ENCODE measurements at places on chromosomes 2 and 18. TPM values are rescaled to one million over a fixed set of nuclear protein-coding genes. Genes with fewer than 3 reads are reported as not detected.

- no peak for DNase-seq
These were observed 195.0 kb downstream of the EPHA4 start for GRCh38 chr2:221377066-221377465.

DNA sequence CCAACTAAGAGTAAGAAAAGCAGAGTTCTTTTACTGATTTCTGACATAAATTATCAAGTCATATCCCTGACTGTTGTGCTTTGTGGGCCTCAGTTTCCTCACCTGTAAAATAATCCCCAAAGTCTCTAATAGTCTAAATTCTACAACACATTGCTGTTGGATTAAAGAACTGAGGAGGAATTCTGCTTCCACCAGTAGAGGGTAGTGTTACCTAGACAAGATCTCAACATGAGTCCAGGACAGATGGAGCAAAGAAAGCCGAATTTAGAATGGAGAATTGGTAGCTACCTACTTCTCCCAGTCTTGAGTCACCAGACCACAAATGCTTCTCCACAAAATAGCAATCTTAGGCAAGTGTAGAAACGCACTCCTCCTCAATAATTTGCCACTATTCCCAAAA lies 462.5 kb upstream of the FSHR start:
- DNase-seq = peak; percentile 67

GRCh38 chr2:216735086-216735485 lies 39.7 kb upstream of the IGFBP5 start:
- peak; percentile 68 for DNase-seq

- no peak for DNase-seq
These were observed 102.3 kb downstream of the ADCYAP1 start for GRCh38 chr18:1006965-1007364.

COBLL1 gene
- 39.7 TPM for polyA plus RNA-seq

- DNase-seq = no peak
These were observed 549.5 kb downstream of the EPHA4 start for GRCh38 chr2:221022554-221022953.

LCT gene
- polyA plus RNA-seq = 0.19 TPM

GRCh38 chr2:2581331-2582159 lies 250.5 kb upstream of the MYT1L start:
- DNase-seq = no peak

- DNase-seq = no peak
These were observed 33.5 kb upstream of the CERS6 start for GRCh38 chr2:168422584-168422983.

MAL gene
- polyA plus RNA-seq = 1,006 TPM

CRYGC gene
- polyA plus RNA-seq = not detected

PRSS56 gene
- polyA plus RNA-seq = not detected

MBD1 gene
- polyA plus RNA-seq = 24.7 TPM

WIPF1 gene
- 11.7 TPM for polyA plus RNA-seq

GRCh38 chr2:54879598-54880332 lies 156.3 kb downstream of the EML6 start:
- no peak for DNase-seq

GRCh38 chr2:70944111-70944690 lies 8.5 kb downstream of the ATP6V1B1 start:
- no peak for DNase-seq

DNA sequence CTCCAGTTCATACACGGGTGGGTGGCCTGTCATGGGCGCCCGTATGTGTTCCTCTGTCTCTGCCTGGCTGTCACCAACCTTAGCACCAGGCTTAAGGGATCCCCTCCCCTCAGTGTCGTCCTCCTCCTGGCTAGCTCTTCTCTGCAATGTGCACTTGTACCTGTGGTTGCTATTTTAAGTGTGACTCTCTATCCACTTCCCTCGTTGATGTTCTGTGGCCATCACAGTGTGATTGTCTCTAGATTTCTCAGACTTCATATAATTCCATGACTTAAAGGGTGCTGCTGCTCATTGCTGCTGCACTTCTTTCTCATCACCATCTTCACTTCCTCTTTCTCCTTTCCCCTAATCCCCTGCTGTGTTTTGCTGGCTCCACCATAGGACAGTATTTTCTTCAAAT lies 143.4 kb downstream of the EML6 start:
- no peak for DNase-seq

GRCh38 chr2:188291142-188291616 lies 495 bp upstream of the GULP1 start:
- DNase-seq = peak; percentile 30

DNA sequence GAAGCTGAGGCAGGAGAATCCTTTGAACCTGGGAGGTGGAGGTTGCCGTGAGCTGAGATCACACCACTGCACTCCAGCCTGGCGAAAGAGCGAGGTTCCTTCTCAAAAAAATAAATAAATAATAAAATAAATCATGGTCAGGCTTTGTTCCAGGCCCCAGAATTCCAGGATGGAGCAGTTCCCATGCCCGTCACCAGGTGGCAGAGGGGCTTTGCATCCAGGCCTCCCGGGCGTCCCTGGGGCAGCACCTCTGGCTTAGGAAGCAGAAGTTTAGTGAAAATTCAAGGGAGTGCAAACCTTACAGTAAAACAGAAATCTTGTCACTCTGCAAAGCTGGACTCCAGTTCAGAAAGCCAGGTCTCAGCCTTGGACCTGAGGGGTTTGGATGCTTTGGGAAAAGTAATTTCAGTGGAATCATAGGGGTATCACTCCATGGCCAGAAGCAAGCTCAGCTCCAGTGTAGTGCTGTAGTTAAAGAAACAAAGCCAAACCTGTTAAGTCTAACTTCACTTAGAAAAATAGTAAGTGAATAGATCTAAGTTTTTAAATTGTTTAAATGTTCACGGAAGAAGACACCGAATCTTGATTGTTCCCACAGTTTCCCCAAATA lies 512.7 kb downstream of the CMPK2 start:
- DNase-seq = peak; percentile 55

EFHD1 gene
- polyA plus RNA-seq = 280 TPM

DNA sequence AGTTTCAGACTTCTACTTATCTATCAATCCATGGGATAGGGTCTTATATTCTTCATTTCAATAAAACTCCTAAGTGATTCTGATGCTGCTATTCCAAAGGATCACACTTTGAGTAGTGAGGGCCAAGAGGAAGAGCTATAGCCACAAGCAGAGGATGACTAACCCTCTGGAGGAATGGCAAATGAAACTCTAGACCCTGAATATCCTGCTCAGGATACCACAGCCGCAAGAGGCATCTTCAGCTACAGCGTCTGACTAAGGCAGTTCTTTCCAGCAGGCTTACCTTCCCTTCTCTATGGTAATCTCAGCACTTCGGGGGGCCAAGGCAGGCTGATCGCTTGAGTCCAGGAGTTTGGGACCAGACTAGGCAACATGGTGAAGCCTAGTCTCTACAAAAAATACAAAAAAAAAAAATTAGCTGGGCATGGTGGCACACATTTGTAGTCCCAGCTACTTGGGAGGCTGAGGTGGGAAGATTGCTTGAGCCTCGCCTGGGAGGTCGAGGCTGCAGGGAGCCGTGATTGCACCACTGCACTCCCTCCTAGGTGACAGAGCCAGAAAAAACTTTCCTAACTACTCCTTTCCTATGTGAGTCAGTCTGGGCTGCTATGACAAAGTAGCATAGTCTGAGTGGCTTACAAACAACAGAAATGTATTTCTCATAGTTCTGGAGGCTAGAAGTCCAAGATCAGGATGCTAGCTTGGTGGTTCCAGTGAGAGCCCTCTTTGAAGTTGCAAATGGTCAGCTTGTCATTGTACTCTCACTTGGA lies 371.9 kb downstream of the IRS1 start:
- DNase-seq = no peak

GRCh38 chr2:169461143-169461542 lies 18.2 kb upstream of the BBS5 start:
- no peak for DNase-seq

- DNase-seq = no peak
These were observed 207.3 kb upstream of the KCNH7 start for GRCh38 chr2:163045830-163046229.

SPDYA gene
- polyA plus RNA-seq = not detected

CHRNA1 gene
- not detected for polyA plus RNA-seq

DNA sequence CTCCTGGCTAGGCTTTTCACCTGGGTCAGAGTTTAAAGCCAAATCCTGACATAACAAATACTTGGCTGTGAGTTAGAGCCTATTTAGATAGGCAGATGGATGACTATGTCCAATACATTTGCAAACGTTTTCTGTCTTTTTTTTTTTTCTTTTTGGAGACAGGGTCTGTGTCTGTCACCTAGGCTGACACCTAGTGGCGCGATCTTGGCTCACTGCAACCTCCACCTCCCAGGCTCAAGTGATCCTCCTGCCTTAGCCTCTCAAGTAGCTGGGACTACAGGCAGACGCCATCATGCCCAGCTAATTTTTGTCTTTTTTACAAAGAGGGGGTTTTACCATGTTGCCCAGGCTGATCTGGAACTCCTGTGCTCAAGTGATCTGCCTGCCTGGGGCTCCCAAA lies 124.8 kb downstream of the DYM start:
- DNase-seq = no peak

KLHL41 gene
- polyA plus RNA-seq = 0.71 TPM

DNA sequence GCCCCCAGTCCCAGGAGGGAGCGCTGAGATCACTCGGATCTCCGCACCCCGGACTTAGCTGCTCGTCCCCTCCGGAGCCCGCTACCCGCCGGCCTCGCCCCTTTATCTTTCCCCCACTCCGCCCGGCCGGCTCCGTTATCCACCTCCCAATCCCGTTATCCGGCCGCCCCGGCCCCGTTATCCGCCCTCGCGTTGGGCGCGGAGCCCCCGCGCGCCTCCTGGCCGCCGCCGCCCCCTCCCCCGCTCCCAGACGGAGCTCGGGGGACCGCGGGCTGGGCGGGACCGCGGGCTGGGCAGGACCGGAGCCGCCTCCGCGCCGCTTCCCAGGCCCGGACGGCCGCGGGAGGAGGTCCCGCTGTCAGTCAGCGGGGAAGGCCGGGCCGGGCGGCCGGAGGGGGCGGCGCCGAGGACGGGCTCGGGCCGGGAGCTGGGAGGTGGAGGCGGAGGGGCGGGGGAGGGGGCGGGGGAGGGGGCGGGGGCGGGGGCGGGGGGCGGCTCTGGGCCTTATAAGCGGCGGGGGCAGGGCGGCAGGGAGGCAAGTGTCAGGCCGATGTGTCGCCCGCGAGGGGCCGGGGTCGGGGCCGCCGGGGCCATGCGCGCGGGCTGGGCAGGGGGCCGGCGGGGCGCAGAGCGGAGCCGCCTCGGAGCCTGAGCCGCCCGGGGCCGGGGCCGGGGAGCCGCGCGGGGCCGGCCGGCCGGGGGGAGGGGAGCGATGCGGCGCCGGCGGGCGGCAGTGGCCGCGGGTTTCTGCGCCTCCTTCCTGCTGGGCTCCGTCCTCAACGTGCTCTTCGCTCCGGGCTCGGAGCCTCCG lies at the start of gene PKDCC:
TSS of gene PKDCC (plus strand) at position 534 of the 811 bp plus-strand sequence. CDS start at position 713, 179 bp downstream.
- DNase-seq = peak; percentile 91

DLGAP1 gene
- polyA plus RNA-seq = 1.2 TPM

GRCh38 chr18:13835202-13835601 lies 11.3 kb downstream of the MC5R start:
- no peak for DNase-seq

GRCh38 chr18:34322365-34323289 lies 97.9 kb upstream of the NOL4 start:
- DNase-seq = peak; percentile 79

- no peak for DNase-seq
These were observed 854.8 kb downstream of the EPHA4 start for GRCh38 chr2:220717283-220717682.

DNA sequence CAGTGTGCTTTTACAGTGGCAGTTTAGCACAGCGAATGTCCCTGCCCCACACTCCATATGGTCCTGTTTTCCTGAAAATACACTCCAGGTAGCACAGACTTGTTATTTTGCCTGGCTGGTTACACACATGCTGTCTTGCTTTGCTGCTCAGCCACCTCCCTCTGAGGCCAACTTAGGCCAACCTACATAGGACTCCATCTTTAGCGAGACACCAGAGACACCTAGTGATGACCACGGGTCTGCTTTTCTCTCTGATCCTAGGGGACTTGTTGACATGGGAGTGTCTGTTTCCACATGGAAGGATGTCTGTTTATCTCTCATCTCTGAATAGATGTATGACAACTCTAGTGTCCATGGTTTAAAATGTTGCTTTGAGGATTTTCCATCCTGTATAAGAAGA lies 43.3 kb downstream of the PLEKHB2 start:
- no peak for DNase-seq

GRCh38 chr2:101502095-101502494 lies 27.2 kb upstream of the RFX8 start:
- no peak for DNase-seq

- peak; percentile 64 for DNase-seq
These were observed 68.8 kb downstream of the DOK6 start for GRCh38 chr18:69469444-69469919.

DNA sequence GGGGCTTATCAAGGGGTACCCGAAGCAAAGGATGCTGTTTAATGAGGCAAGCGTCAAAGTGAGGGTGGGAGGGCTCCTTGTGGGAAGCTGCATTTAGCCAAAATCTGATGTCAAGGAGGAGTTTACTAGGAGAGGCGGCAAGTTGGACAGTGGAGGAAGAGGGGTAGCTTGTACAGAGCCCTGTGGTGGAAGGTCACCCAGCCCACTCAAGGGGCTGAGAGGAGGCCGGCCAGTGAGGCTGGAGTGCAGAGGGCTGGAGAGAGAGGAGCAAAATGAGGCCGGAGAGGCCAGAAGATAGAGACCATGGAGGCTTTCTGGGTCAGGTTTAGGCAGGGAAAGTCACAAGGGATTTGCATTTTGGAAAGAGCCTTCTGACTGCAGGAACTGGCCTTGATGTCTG lies 49.5 kb downstream of the ASB1 start:
- DNase-seq = no peak

SCN9A gene
- polyA plus RNA-seq = 0.99 TPM

SALL3 gene
- 5.5 TPM for polyA plus RNA-seq

SLC39A10 gene
- 5.4 TPM for polyA plus RNA-seq

DNA sequence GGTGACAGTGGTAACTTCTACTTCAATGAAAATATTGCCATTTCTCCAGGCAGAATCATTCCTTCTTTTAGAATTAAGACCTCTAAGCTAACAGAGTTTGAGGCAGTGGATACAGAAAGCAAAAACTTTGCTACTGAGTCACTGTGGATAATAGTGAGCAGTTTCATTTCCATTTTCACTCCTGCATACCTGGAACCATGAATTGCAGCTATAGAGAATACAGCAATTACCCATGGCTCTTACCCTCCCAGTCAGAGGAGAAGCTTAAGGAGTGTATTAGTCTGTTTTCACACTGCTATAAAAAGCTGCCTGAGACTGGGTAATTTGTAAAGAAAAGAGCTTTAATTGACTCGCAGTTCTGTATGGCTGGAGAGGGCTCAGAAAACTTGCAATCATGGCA lies 531.4 kb upstream of the CNTNAP5 start:
- no peak for DNase-seq

- no peak for DNase-seq
These were observed 107.4 kb upstream of the CREB1 start for GRCh38 chr2:207422380-207422779.

GALNT14 gene
- 90.3 TPM for polyA plus RNA-seq

SCN2A gene
- 2.7 TPM for polyA plus RNA-seq

GRCh38 chr18:23995180-23995579 lies 19.4 kb upstream of the TTC39C start:
- peak; percentile 56 for DNase-seq

ANKRD30B gene
- not detected for polyA plus RNA-seq

SKOR2 gene
- polyA plus RNA-seq = not detected

ZNF519 gene
- 1.0 TPM for polyA plus RNA-seq

Data from kidney (tissue), 22 donors.